ENCODE measurements at places on chromosomes 1 and 21.

DNA sequence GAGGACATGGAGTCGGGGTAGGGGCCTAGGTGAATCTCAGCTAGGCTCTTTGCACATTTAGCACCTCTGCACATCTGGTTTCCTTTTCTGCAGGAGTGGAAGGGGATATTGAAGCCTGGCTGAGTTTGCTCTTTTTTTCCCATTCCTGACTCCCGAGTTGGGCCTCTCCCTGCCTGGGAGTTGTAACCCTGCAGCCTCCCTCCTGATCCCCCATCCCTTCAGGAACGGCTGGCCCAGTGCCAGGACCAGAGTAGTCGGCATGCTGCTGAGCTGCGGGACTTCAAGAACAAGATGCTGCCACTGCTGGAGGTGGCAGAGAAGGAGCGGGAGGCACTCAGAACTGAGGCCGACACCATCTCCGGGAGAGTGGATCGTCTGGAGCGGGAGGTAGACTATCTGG lies 836 bp downstream of the OLFML3 start:
- H3K27me3 ChIP-seq: no peaks in the 10 kb centered on the region
- no peak for DNase-seq
- no peak overlapping the region for H3K27ac ChIP-seq

GRCh38 chr21:41564871-41565274 lies 56.9 kb upstream of the TMPRSS2 start:
- H3K27ac ChIP-seq: peak overlapping the region; percentile 54
- DNase-seq: peak; percentile 71
- peaks cover 13% of the 10 kb centered on the region for H3K27me3 ChIP-seq
- H3K4me1 ChIP-seq: peaks cover 25% of the 10 kb centered on the region
- no peak overlapping the region for H3K4me3 ChIP-seq

DNA sequence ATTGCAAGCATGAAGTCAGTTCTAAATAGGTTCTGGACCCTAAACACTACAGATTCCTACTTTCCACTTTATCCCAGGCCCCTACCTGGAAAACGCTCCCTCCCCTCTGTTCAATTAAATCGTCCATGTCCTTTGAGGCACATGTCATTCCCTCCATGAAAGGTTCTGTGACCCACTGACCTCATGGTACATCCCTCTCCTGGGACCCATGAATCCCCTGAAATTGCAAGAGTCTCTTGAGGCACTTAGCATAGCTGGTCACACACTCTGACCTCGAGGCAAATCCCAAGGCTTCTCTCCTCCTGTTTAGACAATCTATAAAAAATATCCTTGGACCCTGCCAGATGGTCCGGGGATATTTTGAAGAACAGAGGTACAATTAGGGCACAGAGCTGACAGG lies 34.3 kb upstream of the KRTAP19-8 start:
- H3K36me3 ChIP-seq: no peaks in the 10 kb centered on the region
- no peaks in the 10 kb centered on the region for H3K27me3 ChIP-seq
- H3K4me1 ChIP-seq: no peaks in the 10 kb centered on the region
- no peak for DNase-seq
- H3K4me3 ChIP-seq: no peak overlapping the region

- H3K27me3 ChIP-seq: no peaks in the 10 kb centered on the region
- DNase-seq: no peak
- no peaks in the 10 kb centered on the region for H3K36me3 ChIP-seq
- no peak overlapping the region for H3K27ac ChIP-seq
Observed at GRCh38 chr1:117092594-117092993, 29.0 kb downstream of the TRIM45 start.

DNA sequence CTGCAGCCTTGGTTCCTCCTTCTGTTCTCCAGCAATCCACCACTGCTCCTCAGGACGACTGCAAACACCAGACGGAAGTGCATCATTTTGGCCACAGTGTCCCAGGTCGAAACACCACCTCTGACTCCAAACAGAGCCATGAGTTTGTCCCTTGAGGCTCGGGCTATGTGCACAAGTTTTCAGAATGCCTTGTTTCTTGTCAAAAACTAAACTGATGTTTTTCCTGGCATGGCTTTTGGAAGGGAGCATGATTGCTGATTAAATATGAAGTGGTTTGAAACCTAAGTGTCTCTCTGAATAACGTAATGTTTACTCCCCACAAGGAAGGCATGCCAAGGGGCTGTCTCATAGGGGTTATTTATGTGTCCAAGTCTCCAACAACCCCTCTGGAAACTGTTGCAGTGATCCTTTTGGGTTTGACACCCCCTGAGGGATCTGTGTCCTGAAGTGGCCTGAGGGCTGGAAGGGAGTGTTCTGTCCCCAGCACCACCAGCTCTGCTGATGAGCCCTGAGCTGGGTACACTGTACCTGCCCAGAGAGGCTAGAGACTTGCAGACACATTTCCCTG lies 132.7 kb downstream of the PLPP3 start:
- H3K27ac ChIP-seq: no peak overlapping the region
- H3K4me3 ChIP-seq: no peak overlapping the region
- no peak for DNase-seq

GRCh38 chr1:41122851-41123518 lies 101.5 kb upstream of the SLFNL1 start:
- no peak overlapping the region for H3K27ac ChIP-seq
- H3K36me3 ChIP-seq: no peaks in the 10 kb centered on the region
- H3K4me1 ChIP-seq: no peaks in the 10 kb centered on the region
- no peaks in the 10 kb centered on the region for H3K27me3 ChIP-seq
- no peak for DNase-seq

- DNase-seq: peak; percentile 76
- peaks cover 8% of the 10 kb centered on the region for H3K4me1 ChIP-seq
- H3K27ac ChIP-seq: no peak overlapping the region
Observed at GRCh38 chr1:199283794-199284193, 645.0 kb downstream of the PTPRC start.

DNA sequence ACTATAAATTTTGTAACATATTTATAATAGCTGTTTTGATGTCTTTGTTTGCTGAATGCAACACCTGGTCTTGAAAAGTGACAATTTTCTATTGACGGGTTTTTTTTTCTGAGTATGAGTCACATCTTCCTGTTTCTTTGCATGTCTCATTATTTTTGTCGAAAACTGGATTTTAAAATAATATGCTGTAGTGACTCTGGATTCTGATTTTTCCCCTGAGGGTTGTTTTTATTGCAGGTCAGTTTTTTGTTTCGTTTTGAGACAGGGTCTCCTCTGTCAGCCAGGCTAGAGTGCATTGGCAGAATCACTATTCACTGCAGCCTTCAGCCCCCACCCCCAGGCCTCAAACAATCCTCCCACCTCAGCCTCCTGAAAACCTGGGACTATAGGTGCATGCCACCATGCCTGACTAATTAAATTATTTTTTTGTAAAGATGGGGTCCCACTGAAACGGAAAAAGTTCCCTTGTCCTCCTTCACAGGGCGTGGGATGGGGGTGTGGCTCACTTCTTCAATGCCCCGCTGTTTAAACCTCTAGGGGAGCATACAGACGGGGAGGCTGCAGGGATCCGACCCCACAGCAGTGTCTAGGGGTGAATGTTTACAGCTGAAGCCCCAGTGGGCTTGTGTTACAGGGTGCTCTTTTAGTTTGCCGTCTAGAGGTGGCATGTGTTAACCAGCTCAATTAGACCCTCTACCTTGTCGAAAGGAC lies 11.3 kb upstream of the PPIE start:
- peak overlapping the region; percentile 14 for H3K27ac ChIP-seq
- peak; percentile 38 for DNase-seq
- H3K4me3 ChIP-seq: 0 out of 2 replicates have a peak overlapping the region, but pooled peaks have one; percentile 13

DNA sequence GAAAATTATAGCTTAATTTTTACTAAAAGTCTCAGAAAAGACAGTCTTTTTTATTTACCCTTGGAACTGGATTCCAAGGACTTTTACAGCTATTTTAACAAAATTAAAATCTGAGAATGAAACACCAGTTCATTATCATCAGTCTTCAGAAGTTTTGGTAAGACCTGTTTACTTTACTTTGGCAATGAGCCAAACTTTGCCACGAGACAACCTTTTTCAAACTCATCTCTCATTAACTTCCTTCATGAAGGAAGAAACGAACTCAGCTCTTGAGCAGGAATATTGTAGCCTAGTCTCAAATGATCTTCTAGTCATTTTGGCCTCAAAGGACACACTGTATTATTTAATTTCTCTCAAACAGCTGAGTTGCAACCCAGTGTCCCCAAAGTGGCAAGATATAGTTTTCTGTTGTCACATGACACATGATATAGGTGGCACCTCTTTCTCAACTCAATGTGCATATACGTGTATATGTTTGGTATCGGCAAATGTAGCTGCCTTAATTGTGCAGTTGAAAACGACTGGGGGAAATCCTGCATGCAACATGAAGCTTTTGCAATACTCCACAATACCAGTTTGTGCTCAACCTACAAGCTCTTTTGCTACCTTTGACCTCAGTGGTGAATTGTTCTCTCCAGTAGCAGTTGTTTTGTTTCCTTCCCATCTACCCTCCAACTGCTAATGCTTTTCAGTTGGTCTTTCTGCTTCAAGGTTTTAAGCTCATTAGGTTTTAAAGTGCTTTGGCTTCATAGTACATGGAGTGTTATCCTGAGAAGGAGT lies 8.4 kb upstream of the GNG4 start:
- H3K4me3 ChIP-seq: no peak overlapping the region
- H3K4me1 ChIP-seq: no peaks in the 10 kb centered on the region
- H3K36me3 ChIP-seq: no peaks in the 10 kb centered on the region

DNA sequence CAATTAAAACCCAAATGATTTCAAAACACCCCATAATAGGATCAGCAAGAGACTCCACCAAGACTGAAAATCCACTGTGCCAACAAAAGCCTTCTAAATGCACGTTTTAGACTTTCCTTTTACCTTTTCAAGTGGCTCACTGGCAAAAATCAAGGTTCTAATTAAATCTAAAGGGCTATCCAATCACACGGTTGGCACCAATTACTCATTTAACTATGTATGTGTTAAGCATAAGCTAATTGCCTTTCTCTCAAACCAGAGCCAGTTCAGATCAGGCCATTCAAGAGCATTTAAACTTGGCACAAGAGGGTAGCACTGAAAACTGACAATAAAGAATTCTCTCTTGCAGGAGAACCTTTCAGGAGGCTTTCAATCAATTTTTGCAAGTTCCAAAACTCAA lies 139.5 kb downstream of the RGS7 start:
- H3K27me3 ChIP-seq: no peaks in the 10 kb centered on the region
- no peak overlapping the region for H3K27ac ChIP-seq
- no peaks in the 10 kb centered on the region for H3K4me1 ChIP-seq
- H3K36me3 ChIP-seq: no peaks in the 10 kb centered on the region

DNA sequence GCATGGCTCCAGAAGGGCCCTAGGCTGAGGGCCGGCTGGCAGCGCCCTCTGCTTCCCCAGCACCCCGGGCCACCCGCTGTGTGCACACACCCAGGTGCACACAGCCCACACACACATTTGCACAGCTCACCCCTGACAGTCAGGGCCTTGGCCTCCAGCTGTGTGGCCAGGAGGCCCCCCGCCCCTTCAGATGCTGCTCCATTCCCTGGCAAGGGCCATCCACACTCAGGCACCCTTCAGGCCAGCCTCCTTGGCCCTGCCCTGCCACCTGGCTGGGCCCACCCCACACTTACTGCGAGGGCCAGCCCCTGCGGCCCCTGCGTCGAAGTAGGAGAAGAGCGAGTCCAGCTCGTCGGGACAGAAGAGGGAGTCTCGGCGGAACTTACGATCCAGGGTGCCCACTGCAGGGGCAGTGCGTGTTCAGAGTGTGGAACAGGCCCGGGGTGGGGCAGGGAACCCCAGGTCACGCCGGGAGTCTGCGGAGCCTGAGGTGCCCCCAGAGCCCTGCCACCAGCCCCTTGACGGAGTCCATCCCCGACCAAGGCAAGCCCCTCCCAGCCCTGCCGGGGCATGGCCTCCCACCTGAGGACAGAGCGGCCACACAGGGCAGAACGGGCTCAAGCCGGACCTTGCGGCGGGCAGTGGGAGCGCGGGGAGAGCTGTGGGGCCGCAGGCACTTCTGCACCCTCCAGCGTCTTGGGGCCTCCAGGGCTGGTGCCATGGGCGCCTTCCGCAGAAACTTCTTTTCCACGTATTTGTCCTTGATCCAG lies 12.4 kb downstream of the ACAP3 start:
- H3K36me3 ChIP-seq: no peaks in the 10 kb centered on the region
- no peaks in the 10 kb centered on the region for H3K4me1 ChIP-seq
- H3K27ac ChIP-seq: no peak overlapping the region

- no peaks in the 10 kb centered on the region for H3K36me3 ChIP-seq
- H3K4me1 ChIP-seq: peaks cover 16% of the 10 kb centered on the region
- no peak overlapping the region for H3K4me3 ChIP-seq
- H3K27ac ChIP-seq: no peak overlapping the region
Observed at GRCh38 chr1:192462616-192463015, 113.0 kb upstream of the RGS1 start.

- no peaks in the 10 kb centered on the region for H3K36me3 ChIP-seq
- no peak overlapping the region for H3K27ac ChIP-seq
Observed at GRCh38 chr1:198417039-198417438, 123.4 kb downstream of the ATP6V1G3 start.

- no peak overlapping the region for H3K27ac ChIP-seq
- H3K4me3 ChIP-seq: no peak overlapping the region
- no peak for DNase-seq
- peaks cover 1% of the 10 kb centered on the region for H3K27me3 ChIP-seq
Observed at GRCh38 chr1:234970401-234970730, 158.3 kb downstream of the TOMM20 start.

GRCh38 chr1:204451352-204452124 lies 39.9 kb upstream of the PPP1R15B start:
- H3K36me3 ChIP-seq: no peaks in the 10 kb centered on the region
- H3K27ac ChIP-seq: no peak overlapping the region
- DNase-seq: no peak
- peaks cover 7% of the 10 kb centered on the region for H3K4me1 ChIP-seq
- H3K4me3 ChIP-seq: no peak overlapping the region
- H3K27me3 ChIP-seq: no peaks in the 10 kb centered on the region

GRCh38 chr1:28893403-28894102 lies 20.8 kb upstream of the EPB41 start:
- no peaks in the 10 kb centered on the region for H3K27me3 ChIP-seq
- no peak for DNase-seq
- no peaks in the 10 kb centered on the region for H3K36me3 ChIP-seq
- no peak overlapping the region for H3K27ac ChIP-seq

DNA sequence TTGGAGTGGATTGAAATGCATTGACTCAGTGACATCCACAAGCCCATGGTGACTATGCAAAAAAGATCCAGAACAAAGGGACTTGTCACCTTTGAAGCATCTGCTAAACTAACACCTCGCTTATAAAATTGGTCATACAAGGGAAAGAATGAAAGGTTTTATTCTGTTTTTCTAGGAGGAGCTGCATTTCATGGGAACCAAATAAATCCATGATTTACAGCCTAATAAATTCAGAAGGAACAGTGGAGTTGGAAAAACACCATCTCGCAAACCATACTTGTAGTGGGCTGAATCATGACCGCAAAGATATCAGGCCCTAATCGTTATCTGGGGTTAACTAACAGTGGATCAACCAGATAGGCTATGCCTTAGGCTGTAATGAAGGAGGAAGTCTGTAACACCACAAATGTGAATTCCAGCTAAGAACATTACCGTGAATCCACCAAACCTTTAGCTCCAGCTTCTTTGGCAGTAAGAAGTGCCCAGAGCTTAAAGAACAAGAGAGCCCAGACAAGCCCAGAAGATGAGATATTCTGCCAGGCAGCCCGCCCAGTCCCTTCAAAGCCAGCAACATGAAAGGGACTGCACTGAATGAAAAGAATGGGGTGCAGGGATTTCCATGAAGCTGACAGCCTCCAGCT lies 27.4 kb downstream of the RSPH1 start:
- H3K27ac ChIP-seq: peak overlapping the region; percentile 14
- no peaks in the 10 kb centered on the region for H3K36me3 ChIP-seq
- H3K4me3 ChIP-seq: no peak overlapping the region
- no peak for DNase-seq
- H3K27me3 ChIP-seq: peaks cover 34% of the 10 kb centered on the region

GRCh38 chr1:230261928-230262650 lies 164.0 kb downstream of the PGBD5 start:
- no peaks in the 10 kb centered on the region for H3K36me3 ChIP-seq
- no peak for DNase-seq
- no peak overlapping the region for H3K27ac ChIP-seq
- H3K4me1 ChIP-seq: no peaks in the 10 kb centered on the region
- H3K4me3 ChIP-seq: no peak overlapping the region
